ENCODE measurements at places on chromosomes 1 and 21. TPM values are rescaled to one million over a fixed set of nuclear protein-coding genes. Genes with fewer than 3 reads are reported as not detected.

TRABD2B gene
- polyA plus RNA-seq: not detected

GNG12 gene
- polyA plus RNA-seq: 99.6 TPM

GON4L gene
- 18.3 TPM for polyA plus RNA-seq

RNF207 gene
- 12.0 TPM for polyA plus RNA-seq

OR2L5 gene
- not detected for polyA plus RNA-seq

ANKRD35 gene
- polyA plus RNA-seq: 1.4 TPM

PLEKHG5 gene
- polyA plus RNA-seq: 4.3 TPM

CHTOP gene
- 38.4 TPM for polyA plus RNA-seq

COPA gene
- 304 TPM for polyA plus RNA-seq

DNA sequence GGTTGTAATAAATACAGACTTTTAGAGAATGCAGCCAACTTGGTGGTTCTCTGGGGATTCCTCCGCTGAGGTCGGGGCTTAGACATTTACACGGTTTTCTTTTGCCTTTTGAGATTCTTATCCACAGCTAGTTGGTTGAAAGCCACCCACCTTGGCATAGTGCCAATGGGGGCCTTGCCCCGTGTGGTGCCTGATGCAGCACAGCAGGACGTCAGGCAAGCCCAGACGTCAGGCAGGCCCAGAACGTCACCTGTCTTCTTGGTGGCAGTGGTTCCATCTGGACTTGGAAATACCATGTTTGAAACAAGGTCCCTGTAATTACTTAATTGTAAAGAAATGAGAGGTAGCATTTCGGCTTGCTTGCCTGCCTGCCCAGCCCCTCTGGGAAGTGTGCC is 78.5 kb downstream of the GALNT2 start:
- no peak for DNase-seq

- no peak for DNase-seq
These were observed 554 bp downstream of the EVA1C start for GRCh38 chr21:32413015-32413504.

GRCh38 chr21:25986928-25987327 is 183.6 kb downstream of the APP start:
- DNase-seq: no peak

GRCh38 chr1:6599141-6599975 is 3.3 kb downstream of the KLHL21 start:
- DNase-seq: no peak

GRCh38 chr21:32136546-32136945 is 142.3 kb downstream of the MIS18A start:
- no peak for DNase-seq

GRCh38 chr1:244100276-244100675 is 49.2 kb downstream of the ZBTB18 start:
- DNase-seq: no peak

DNA sequence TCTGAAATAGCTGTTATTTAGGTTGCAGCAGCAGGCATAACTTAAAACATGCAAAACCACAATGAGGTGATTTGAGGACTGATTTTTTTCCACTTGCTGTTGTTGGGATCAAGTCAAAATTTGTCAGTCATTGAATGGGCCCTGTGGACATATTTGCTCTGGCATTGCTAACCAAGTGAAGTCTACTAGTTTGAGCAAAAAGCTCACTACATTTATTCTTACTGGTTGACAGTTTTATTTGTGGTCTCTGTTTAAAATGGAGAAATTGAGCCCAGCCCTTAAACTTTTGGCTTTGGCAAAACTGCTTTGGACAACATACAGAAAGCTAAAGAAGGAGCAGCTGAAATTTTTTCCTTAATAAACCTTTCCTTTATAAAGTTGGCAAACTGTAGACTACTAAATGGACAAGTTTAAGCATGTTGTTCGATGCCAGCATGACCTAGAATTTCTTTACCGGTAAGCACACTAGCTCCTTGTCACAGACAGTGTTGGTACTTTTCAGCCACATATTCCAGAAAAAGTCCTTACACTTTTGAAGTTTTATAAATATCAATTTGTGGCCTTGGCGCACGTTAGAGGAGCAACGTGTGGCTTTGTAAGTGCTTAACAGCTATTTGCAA is 234.6 kb downstream of the USP25 start:
- no peak for DNase-seq

DNA sequence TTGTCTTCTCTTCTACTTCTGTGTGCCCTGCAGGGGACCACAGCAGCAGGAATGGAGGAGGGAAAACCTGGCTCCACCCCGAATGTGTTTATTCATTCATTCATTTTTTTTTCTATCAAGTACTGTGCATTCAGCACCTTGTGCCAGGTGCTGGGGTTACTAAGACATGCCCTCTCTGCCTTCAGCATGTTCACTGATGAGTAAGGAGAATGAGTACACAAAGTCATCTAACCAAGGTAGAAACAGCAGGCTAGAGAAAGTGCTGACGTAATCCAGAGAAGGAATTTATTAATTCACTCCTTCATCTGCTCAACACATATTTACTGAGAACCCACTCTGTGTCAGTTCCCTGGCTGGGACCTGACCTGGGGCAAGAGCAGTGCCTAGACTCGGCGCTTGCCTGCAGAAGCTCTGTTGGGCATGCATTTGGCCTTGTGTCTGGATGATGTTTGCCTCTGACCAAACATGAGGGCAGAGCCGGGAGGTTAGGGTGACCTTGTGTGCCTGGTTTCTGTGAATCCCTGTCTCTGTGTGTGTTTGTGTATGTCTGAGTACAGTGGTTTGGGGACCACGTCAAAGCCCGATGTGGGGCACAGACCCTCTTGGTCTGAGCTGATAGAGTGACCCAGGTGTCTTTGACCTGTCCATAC is 3.3 kb upstream of the MYOG start:
- DNase-seq: no peak

DNA sequence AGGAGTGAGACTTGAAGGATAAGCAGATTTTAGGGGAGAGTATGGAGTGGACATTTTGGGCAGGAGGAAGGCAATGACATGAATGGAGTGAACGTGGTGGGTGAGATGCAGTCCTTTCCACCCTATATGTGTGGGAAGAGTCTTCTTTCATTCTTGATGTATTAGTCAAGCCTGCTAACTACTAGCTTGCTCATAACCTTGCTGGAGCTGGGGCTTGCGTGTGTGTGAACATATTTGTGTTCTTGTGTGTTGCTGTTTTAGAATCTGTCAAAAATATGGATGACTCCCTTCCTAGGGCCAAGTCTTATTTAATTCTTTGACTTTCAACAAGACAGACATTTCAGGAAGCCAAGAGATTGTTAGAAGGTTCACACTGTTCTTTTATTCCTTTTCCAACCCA is 132.7 kb downstream of the UCK2 start:
- DNase-seq: no peak

DNA sequence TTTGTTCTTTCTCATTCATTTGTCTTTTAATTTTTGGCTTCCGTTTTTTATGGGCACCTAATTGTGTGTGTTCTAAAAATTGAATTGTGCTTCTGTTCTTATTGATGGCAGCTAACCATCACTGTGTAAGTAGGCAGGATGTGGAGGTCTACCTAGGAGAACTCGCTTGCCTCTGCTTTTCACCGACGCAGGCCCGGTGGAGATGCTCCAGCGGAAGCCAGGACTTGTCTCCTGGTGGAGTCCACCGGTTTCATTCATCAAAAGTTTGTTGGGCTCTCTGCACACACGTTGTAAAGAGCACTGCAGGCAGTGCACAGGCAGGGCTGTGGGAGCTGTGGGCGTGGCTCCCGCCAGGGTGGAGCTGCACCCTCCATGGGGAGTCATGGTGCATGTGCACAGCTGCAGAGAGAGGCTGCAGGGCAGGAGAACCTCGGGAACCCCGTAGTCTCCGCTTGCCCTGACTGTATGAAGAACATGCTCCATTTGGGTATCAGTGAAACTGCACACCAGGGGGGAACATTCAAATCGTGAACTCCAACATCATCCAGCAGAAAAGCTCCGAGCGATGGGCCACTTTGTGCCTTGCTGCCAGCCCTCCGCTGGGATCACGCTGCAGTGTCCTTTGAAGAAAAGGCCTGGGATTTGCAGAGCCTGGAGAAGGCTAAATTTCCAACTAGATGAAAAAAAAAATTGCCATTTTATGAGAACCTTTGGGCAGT is 6.0 kb upstream of the C1orf174 start:
- DNase-seq: no peak

GRCh38 chr1:8540261-8540941 is 222.5 kb downstream of the SLC45A1 start:
- peak; percentile 68 for DNase-seq

DNA sequence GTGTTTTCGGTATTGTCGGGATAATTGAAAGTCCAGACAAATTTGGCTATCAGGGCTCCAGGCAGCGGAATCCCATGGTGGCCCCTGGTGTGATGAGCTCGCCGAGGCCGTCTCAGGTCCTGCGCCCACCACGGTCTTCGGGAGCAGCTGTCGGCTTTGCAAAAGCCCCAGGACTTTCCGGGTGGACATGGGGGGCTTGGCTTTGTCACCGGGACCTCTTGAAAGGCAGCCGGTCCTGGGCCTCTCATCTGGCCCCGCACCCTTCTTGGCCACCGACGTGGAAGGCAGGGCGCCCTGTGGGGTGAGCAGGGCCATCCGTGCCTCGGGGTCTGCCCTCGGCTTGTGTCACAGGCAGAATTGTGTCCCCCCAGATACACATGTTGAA is 87.1 kb upstream of the ACTRT2 start:
- no peak for DNase-seq

DNA sequence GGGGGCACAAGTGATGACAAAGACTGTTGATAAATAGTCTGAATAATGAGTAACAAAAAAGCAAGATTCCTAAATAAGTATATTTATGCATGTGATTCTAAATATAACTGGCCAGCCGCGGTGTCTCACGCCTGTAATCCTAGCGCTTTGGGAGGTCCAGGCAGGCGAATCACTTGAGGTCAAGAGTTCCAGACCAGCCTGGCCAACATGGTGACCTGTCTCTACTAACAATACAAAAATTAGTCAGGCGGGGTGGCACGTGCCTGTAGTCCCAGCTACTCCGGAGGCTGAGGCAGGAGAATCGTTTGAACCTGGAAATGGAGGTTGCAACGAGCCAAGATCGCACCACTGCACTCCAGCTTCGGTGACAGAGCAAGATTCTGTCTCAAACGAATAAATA is 161.5 kb downstream of the TOMM20 start:
- DNase-seq: no peak

DNA sequence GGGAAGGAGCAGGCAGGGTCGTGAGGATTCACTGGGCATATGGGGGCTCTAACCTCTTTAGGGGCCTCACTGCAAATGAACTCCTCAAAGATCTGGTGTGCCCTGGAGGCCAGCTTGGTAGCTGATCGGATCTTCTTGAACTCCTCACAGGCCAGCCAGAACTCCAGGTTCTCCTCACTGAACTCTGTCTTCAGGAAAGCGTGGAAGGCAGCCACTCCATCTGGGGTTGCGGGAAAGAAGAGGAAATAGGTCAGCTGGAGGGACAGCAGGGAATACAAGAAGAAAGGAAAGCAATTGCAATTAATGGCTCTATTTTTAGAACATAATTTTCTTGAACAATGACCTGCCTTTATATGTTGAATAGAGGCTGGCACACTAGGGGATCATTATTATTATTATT is 2.3 kb downstream of the RGS16 start:
- no peak for DNase-seq

GRCh38 chr1:87104945-87105344 is 190.5 kb downstream of the HS2ST1 start:
- DNase-seq: no peak

- DNase-seq: no peak
These were observed 175.8 kb downstream of the APP start for GRCh38 chr21:25994758-25995163.

DNA sequence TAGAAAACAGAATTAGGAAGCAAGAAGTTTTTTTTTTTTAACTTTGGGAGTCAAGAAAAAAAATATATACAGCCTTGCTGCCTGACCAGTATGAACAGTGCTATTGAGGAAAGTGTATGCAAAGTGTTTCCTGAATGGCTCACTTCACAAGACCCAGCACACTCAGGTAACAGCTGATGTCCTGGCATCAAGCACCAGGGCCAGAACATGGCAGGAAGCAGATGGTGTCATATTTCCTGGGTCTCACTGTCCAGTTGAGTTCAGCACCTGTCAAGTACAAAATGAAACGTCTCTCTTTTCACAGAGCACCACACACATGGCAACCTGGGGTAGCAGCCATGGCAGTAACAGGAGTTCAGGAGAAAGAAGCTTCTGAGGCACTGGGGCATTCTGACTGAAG is 372.3 kb downstream of the TTLL7 start:
- no peak for DNase-seq

GRCh38 chr1:60390593-60391282 is 317.2 kb upstream of the C1orf87 start:
- no peak for DNase-seq

GRCh38 chr1:25922971-25923552 is 16.8 kb upstream of the STMN1 start:
- no peak for DNase-seq
